ENCODE measurements at places on chromosomes 2 and 18.

- DNase-seq, result no peak
Measured at GRCh38 chr2:43777306-43777926, 3.6 kb downstream of the DYNC2LI1 start.

GRCh38 chr2:220241423-220241822 lies 614.0 kb downstream of the SLC4A3 start:
- DNase-seq, result no peak

DNA sequence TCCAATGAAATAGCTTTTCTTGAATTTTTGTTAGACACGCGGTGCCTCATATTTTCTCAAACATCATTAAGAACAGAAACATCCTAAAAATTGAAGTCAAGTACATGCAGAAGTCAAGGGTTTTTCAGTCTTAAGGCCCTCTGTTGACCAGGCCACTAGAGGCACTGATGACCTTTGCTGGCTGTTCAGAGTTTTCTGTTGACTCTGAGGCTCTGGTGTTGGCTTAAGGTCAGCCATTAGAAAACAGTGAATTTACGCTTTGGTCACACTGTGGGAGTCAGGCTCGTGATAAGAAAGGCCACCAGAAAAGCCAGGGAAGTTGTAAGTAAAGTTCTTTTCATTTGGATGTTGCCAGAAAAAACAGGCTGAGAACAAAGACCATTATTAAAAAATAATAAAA lies 5.8 kb upstream of the UPP2 start:
- no peak for DNase-seq

DNA sequence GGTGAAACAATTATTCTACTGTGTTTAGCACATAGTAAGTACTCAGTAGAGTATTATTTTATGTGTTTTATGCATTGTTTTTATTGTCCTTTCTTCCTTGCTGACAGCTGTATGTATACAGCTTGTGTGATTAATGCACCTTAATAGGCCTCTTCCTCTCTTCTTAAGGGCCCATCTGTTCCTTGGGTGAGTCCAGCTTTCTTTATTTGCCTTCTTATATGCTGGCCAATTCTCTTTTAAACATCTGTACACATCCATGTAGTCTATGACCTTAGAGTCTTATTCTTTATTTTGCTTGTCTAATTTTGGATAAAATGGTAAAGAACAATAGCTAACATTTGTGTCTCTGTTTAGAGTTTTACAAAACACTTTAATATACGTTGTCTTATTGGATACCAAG lies 333.7 kb upstream of the MEIS1 start:
- DNase-seq, result no peak

GRCh38 chr2:65156041-65156440 lies 26.1 kb upstream of the RAB1A start:
- DNase-seq, result no peak

DNA sequence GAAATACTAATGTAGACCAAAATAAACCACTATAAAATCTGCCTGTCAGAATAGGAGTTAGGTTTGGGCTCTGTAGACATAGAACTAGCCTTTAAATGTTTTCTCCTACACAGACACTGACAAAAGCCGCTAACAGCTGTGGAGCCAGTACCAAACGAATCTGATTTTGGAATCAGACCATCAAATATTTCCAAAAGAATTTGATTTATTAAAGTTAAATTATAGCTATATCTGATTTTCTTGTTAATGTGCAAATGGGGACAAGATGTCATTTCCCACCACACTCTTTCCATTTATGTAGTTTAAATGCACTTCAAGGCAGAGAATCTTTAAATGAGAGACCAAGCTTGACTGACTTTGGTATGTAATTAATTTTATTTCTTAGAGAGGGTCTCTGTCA lies 343.4 kb upstream of the FIGN start:
- DNase-seq, result no peak

- DNase-seq, result no peak
Measured at GRCh38 chr18:49846361-49846662, 33.0 kb upstream of the ACAA2 start.

DNA sequence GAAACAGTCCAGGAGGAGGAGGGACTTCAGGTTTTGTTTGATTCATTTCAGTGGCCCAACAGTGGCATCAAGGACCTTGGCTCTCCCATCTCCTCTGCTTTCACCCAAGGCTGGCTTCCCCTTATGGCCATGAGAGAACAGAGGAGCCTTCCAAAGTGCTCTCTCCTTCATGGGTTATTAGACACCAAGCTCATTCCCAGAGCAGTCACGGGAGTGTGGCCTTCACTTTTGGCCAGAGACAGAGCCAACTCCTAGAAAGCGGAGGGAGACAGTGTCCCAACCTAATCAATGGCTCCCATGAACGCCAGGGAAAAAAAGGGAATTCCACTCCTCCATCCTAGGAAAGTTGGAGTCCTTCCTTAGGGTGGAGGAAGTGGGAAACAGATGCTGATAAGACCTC lies 871 bp upstream of the DUSP28 start:
- DNase-seq, result no peak

GRCh38 chr2:558302-558642 lies 118.9 kb downstream of the TMEM18 start:
- DNase-seq, result no peak

DNA sequence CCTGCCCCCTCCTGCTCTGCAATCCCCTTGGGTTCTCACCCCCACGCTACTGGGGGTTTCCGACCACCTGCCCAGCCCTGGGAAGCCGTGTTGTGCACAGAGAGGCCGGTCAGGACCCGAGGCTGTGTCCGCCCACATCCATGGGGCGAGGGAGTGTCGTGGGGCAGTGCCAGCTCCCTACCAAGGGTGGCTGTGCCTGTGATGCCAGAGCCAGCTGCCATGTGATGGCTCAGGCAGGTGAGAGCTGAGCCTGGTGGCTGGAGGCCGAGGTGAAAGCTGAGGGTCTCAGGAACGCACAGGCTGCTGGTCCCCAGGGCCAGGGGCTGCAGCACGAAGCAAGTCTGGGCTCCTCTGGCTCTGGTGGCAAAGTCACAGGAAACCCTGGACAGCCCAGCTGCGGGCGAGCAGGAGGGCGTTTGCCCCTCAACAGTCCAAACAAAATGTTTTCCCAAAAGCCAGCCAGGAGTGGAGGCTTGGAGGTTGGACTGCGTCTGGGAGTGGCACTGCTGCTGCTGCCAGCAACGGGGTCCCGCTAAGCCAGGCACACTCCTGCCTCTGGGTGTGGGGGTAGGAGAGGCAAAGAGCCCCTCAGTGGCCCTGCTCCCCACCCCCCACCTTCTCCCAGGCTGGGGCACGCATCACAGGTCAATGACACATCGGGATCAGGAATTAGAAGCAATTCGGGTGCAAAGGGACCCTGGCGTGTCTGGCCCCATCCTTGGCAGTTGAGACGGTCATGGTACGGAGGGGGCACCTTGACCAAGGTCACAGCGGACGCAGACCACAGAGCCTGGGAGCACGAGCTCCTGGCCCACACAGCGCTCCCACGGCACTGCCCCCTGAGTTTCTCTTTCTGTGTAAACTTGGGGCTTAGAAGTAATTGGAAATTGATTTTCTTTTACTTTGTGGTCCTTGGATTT lies 72.4 kb upstream of the GPC1 start:
- DNase-seq, result no peak

DNA sequence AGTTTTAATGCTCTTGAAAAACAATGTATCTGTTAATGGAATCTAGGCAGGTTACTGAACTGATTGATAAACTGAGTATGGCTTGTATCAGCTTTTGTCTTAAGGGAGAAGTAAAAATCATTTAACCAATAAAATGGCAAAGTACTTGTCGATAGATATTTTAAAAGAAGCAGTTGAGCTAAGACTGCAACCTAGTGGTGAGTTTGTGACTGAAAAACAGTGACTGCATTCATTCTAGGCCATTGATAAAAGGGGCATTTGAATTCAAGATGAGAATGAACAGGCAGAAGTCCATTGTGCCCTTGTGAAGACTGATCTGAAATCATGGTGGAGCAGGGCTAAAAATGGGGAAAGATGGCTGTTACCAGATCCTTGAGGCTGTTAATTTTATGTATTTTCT lies 59.4 kb upstream of the MSTN start:
- DNase-seq, result no peak

DNA sequence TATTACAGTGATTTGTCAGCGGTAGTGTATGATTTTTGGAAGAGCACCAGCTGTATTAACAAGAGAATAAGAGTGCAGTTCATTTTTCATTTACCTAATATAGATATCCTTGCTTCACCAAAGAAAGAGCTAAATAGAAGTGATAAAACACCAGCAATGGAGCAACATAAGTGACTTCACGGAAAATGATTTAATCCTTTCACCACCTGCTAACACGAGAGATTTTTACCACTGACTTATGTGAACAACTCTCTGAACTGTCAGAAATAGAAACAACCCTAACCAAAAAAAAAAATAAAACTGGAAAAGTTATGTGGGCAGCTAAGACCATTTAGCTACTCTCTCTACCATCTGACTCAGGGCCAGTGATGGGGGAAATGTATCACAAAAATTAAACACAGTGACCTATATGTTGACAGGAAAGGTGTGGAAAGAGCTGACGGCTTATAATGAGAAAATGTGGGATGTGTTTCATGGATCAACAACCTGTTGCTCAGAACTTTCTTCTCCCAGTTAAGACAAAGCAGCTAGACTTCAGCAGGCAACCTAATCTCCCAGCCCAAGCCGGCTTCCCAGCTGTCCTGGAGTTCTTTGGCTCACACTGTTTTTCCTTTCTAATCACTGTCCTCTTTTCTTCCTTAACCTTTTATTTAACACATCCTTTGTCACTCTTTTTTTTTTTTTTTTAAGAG lies 272.7 kb downstream of the SS18 start:
- DNase-seq, result no peak

- DNase-seq, result no peak
Measured at GRCh38 chr2:141946016-141946415, 184.8 kb downstream of the LRP1B start.

GRCh38 chr2:101125374-101125773 lies 25.8 kb downstream of the TBC1D8 start:
- DNase-seq, result no peak

DNA sequence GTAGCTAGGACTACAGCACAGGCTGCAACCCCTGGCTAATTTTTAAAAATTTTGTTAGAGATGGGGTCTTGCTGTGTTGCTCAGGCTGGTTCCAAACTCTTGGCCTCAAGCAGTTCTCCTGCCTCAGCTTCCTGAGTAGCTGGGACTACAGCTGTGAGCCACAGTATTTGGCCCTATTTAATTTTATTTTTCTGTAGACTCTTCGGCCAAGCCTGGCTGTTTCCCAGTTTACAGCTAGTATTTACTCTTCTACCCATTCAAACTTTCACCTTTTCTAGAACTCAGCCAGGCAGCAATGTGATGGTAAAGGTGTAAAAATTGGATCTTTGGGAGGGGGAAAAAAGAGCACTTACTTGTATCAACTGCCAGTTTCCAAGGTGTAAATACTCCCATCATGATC lies 35.3 kb downstream of the SH3RF3 start:
- DNase-seq, result no peak

GRCh38 chr2:127097471-127097765 lies 9.5 kb downstream of the BIN1 start:
- no peak for DNase-seq

DNA sequence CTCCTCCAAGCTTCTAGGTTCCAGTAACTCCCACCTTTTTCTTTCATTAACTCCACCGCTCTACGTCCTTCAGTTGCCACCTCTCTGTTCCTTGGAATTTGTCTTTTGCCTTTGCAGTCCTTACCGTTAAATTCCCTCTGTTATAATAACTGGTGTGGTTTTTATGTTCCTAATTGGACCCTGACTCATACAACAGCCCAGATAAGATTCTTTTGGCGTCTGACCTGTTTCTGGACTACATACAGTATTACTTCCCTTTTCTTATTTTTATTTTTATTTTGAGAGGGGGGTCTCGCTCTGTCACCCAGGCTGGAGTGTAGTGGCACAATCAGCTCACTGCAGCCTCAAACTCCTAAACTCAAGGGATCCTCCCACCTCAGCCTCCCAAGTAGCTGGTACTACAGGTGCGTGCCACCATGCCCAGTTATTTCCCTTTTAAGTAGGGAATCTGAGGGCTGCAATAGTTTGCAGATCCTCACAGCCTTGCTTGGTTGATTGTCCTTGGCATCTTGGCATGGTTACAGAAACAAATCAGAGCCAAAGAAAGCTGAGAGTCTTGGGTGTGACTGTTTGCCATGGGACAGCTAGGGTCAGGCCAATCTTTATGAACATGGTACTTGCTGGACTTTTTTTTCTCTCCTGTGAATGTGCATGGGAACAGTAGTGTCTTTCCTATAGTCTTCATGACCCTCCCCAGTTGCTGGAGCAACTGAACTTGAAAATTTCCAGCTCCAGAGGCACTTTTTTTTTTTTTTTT lies 22.0 kb downstream of the TCF23 start:
- DNase-seq, result no peak

GRCh38 chr2:85423525-85423924 lies 5.0 kb downstream of the SH2D6 start:
- DNase-seq, result no peak

DNA sequence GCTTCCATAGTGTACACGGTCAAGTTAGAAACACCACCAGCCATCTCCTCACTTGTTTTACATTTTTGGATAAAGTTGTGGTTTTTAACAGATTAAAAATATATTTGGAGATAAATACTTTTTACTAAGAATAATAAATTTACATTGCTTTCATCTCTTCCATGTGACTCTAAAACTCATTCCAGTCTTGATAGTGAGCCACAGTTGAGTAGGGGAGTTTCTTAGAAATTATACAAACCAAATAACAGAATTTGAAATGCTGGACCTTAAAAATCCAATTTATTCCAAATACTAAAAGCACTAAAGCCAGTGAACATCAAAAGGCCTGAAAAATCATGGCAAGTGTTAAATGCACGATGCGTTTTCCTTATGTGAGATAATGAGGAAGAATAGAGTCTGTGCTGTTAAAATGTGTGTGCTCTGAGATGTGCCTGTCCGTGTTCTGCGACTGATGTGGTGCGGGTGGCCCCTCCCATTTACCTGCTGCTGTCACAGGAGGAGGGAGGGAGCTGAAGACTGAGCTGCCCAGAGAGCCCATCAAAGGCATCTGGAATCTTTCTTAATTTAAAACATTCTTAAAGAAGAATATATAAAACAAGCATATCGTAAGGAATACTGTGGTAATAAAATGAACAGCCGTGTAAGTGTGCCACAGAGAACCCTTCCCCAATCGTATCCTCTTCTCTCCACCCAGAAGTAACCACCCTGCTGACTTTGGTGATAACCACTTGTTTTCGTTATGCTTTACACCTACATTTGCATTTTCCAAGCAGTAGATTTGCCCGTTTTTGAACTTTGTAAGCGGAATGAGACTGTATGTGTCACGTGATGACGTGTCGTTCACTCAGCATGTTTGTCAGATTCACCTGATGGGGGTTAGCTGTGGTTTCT lies 57.0 kb upstream of the TXNDC2 start:
- no peak for DNase-seq

- DNase-seq, result no peak
Measured at GRCh38 chr2:121791801-121792221, 36.4 kb downstream of the TSN start.

DNA sequence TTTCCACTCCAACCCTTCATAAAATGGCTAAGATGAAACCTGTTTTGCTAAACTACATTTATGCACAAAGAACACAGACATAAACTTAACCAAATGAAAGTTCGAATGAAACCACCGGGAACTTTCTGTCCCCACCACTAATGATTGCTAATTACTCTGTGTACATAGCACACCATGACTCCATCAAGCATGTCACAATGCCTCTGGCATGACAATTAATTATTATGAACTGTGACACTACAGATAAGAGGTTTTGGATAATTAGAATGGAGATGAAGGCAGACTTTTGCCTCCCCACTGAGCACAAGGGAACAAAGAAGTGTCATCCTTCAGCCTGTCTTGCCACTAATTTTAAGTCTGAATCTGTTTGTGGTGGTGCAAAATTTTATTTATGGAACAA lies 1.5 kb downstream of the DAPL1 start:
- DNase-seq, result no peak
